ENCODE measurements at places on chromosomes 6 and 20. TPM values are rescaled to one million over a fixed set of nuclear protein-coding genes. Genes with fewer than 3 reads are reported as not detected.
A peak's percentile ranks its signal among the peaks of the same experiment; 100 is the strongest.

DNA sequence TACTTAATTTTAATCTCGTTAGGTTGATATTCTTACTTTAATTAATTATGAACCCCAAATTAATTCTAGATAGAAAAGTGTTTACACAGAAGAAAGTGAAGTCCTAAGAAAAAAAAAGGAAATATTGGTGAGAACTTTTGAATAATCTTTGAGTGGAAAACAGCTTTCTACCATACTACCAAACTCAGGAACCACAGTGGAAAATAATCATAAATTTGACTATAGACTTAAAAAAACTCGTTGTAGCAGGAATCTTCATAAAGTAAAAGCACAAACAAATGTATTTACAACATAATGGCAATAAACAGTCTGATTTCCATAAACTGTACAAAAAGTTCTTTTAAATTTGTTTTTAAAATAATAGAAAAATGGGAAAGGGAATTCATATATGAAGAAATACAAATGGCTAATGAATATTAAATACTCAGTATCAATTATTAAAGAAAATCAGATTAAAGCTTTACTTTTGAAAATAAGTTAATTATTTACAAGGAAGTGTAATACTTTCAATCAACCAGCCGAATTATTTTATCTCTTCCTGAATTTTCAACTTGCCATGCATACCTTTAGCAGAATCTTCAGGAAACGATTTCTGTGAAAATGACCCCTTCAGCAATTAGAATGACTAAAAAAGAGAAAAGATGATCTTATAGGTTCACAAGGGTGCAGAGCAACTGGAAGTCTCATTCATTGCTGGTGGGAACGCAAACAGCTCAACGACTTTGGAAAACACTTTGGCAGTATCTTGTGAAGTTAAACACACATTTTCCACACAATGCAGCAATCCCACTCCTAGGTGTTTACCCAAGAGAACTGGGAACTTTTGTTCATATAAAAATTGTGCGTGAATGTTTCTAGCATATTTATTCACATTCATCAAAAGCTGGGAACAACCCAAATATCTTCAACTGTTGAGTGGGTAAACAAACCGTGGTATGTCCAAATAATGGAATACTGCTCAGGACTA, 38.5 kb upstream of the BMP6 start:
- no peak for DNase-seq

DNA sequence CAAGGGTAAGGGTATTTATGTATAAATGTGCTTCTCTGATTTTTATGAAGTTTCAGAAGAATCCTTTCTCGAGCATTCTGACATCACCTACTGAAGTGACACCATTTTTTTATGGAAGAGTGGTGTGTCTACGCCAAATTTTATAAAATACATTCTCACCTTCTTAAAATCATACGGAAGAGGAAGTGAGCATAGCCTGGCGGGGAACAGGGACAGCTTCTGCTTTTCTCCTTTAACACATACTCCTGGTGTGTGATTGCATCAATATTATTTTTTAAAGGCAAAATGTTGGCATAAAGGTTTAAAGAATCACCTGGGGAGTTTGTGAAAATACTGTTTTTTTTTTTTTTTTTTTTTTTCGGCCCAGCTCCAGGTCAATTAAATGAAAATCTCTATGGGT, 733.6 kb upstream of the MAN1A1 start:
- DNase-seq, result no peak

DNA sequence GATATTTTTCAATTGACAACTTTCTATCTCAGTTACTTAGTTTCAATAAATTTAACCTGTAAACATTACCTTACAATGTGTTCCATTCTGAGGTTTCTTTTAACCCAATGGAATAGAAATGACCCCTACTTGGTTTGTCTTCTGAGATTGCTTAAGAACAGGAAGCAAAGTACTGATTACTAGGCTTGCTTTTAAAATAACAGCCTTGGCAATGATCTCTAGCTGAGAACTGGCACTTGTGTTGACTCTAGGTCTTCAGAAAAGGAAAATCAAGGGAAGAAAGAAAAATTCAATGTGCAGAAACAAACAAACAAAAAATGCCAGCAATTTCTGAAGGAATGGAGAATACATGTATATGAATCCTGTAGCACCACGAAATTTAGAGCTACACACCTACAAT, 66.1 kb downstream of the SYNE1 start:
- DNase-seq, result no peak

- DNase-seq, result no peak
Observed at GRCh38 chr20:35515949-35516645, 13.4 kb downstream of the C20orf173 start.

- no peak for DNase-seq
Observed at GRCh38 chr6:32194825-32195651, 2.6 kb upstream of the GPSM3 start.

- DNase-seq, result no peak
Observed at GRCh38 chr6:88910922-88911778, 52.3 kb downstream of the RNGTT start.

DNA sequence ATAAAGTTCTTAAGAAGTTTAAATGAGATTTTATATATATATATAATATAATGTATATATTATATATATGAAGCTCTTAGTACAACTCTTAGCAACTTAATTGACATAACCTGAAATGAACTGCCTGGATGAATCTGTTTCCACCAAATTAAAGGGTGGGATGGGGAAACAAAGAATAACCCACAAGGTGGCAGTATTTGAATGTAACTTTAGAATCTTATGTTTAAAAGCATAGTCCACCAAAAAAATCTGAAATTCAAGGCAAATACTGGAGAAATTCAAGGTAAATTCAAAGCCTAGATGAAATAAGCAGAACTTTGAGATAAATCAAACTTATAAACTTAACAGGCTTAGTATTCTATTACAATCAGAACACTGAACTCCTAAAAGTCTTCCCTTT, 4.4 kb upstream of the IBTK start:
- DNase-seq, result no peak

- DNase-seq, result no peak
Observed at GRCh38 chr20:45752746-45753145, 30.6 kb downstream of the SPINT4 start.

DNA sequence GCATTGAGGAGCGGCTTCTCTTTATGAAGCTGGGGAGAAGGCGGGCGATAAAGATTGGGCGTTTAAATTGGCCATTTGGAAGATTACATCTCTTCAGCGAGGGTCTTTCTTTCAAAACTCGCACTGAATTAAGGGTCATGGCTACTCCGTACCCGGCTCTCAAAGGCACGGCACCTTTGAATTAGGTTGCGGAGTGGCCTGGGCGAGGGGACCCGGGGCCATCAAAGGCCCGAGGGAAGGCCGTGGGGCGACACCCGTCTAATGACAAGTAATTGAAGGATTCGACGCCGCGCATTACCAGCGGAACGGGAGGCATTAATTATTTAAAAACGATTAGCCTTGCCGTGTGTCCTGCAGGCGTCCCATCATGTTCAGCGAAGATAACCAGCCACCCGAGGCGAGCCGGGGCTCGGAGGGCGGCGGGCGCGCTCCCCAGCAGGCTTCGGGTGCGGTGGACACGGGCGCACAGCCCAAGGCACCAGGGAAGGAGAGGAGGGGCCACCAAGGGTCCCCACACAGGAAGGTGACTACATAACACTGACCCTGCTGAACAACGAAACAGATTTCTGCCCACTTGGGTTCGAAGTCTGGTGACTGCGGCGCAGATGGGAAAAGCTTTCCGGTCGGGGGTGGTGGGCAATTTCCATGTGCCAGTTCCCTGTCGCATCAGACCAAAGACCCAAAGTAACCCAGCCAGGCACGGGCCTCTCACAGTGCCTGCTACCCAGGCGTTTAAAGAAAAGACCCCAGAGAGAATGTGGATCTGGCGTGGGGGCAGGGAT, 7.4 kb downstream of the FOXA2 start:
- DNase-seq, result no peak

DNA sequence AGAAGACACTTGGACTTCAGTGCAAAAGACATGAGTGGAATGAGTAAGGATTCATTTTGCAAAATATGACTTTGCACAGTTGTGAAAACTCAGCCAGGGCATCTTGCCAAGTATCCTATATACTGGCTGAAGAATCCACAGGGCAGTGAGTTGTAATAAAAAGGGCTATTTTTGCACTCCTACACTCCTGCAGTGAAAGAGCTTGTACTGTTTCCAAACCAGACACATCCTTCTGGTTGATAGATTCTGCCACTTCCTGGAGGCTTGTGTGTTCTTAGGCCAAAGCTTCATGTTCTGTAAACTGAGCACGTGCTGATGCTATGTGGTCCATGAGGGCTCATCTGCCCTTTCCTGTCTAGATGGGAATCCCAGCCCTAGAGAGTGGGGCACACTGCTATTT, 34.9 kb downstream of the GMPR start:
- no peak for DNase-seq

- no peak for DNase-seq
Observed at GRCh38 chr6:36964349-36964748, 9.8 kb downstream of the PI16 start.

- no peak for DNase-seq
Observed at GRCh38 chr6:12785921-12786320, 69.4 kb downstream of the PHACTR1 start.

- DNase-seq, result no peak
Observed at GRCh38 chr6:124769811-124770544, 192.3 kb upstream of the RNF217 start.

GRCh38 chr6:136113736-136114173, 136.4 kb downstream of the MTFR2 start:
- DNase-seq, result no peak

DNA sequence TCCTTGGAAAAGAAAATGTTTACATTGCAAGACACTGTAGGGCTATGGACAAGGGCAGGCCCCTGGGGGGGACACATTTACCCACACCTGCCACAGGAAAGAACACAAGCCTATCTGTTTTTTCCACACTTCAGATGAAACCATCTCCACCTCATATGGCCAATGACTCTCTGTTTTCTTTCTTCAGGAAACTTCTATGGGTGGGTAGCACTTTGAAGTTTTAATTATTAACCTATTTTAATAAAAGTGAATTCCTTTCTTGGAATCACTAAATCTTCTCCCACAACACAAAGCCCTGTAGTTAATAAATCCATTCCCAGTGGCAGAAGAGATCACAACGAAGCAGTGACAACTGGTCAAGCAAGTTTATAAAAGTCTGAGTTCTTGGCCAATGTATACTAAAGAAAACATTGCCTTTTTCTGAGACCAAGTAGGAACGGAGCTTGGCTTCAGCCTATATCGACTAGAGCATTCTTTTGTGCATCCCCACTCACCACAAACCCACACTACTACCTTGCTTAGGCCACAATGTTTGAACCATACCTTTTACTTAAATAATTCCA, 125.1 kb upstream of the CARMIL1 start:
- no peak for DNase-seq

GRCh38 chr6:112235956-112236355, 18.4 kb downstream of the LAMA4 start:
- no peak for DNase-seq

DNA sequence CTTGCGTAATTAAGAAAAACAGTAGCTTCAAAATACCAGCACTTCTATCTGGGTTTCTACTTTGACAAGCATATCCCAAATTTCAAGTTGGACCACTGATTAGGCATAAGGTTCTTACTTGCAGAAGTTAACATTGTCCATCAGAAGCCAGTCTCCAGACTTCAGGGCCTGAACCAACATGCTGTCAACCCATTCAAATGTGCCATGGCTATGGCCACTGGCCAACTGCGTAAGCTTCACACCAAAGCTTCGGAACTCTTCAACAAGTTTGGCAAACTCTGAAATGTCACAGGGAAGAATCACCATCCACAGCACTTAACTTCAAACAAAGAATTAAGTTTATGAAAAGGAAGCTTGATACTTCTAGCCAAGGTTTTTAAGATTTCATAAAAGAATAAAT, 78.0 kb upstream of the LYRM2 start:
- DNase-seq, result no peak

- no peak for DNase-seq
Observed at GRCh38 chr6:8860671-8861070, 425.3 kb upstream of the SLC35B3 start.

- DNase-seq, result no peak
Observed at GRCh38 chr6:39925191-39925930, 8.9 kb downstream of the MOCS1 start.

- DNase-seq, result no peak
Observed at GRCh38 chr6:3453413-3454272, 3.2 kb downstream of the SLC22A23 start.

GRCh38 chr6:111789598-111789997, 83.7 kb downstream of the FYN start:
- DNase-seq, result no peak

GRCh38 chr20:23856736-23857135, 22.8 kb downstream of the CST5 start:
- DNase-seq, result no peak

GRCh38 chr6:25006565-25007001, 70.8 kb upstream of the RIPOR2 start:
- DNase-seq, result peak; percentile 66

DNA sequence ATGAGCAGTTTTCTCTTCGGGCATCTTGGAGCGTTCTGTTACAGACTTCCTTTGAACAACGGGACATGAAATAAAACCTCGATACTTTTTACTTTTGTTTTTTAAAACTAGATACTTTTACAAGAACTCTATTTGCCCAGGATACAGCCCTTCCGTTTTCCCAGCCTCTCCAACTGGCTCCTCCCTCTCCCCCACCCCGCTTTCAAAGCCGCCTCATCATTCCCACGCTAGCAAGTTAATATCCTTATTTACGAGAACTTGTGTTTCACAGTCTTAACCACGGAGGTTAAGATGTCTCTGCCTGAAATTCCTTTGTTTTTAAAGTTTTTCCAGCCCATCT, 241 bp upstream of the CFAP206 start:
- no peak for DNase-seq

GRCh38 chr6:157813750-157814455, 9.1 kb upstream of the SNX9 start:
- no peak for DNase-seq

GRCh38 chr6:100622907-100623692, 158.4 kb upstream of the SIM1 start:
- no peak for DNase-seq

DNA sequence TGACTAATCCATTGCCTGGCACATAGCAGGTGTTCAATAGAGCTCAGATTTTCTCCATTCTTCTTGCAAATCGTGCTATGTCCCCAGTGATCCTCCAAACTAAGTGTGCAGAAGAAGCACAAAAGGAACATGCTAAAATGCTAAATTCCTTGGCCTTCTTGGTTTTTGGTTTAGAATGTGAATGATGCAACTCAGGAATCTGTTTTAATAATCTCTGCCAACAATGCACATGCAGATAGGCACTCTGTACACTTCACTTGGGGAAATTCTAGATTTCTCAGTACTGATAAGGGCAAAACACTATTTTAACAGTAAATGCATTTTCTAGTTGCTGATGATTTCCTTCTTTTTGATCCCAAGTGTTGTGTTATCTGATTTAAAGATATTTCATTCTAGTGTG, 35.2 kb downstream of the SLC22A1 start:
- no peak for DNase-seq

GRCh38 chr20:7975851-7976414, 35.7 kb upstream of the HAO1 start:
- DNase-seq, result no peak

- peak; percentile 33 for DNase-seq
Observed at GRCh38 chr20:60063048-60063451, 104.8 kb downstream of the CDH26 start.

The HLA-DQB1 gene
- 0.68 TPM for total RNA-seq

The GINS1 gene
- 0.58 TPM for total RNA-seq

The ZC2HC1B gene
- not detected for total RNA-seq

The UBR2 gene
- total RNA-seq, result 19.3 TPM

The MROH8 gene
- 4.7 TPM for total RNA-seq

The TJAP1 gene
- 14.0 TPM for total RNA-seq

The SAMD3 gene
- total RNA-seq, result 0.30 TPM

The ARMH2 gene
- total RNA-seq, result not detected

All from left lobe of liver (tissue), 2 donors.